ENCODE measurements at places on chromosomes 11 and 22.

DNA sequence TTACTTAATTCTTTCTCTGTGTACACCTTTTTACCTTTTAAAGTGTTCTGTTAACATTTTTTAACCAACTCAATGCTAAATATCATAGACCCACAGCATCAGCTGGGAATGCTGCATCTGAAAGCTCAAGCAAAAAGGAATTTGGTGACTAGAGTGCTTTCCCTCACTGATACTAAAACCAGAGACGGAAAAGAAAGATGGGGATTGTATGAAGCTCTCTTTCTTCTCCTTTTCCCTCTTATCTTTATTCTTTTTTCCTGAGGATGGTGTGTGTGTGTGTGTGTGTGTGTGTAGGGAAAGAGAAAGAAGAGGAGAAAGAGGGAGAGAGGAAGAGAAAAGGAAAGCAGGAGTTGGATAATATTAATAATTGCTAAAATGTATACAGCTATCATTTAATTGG, 4.1 kb upstream of the SIK2 start:
- no peak for DNase-seq

- DNase-seq, result peak; percentile 86
These were observed 11.6 kb upstream of the RNH1 start for GRCh38 chr11:518463-519202.

- peak; percentile 46 for DNase-seq
These were observed 2.8 kb downstream of the PARVB start for GRCh38 chr22:44026630-44027511.

- no peak for DNase-seq
These were observed 4.9 kb downstream of the RRP8 start for GRCh38 chr11:6598555-6598954.

DNA sequence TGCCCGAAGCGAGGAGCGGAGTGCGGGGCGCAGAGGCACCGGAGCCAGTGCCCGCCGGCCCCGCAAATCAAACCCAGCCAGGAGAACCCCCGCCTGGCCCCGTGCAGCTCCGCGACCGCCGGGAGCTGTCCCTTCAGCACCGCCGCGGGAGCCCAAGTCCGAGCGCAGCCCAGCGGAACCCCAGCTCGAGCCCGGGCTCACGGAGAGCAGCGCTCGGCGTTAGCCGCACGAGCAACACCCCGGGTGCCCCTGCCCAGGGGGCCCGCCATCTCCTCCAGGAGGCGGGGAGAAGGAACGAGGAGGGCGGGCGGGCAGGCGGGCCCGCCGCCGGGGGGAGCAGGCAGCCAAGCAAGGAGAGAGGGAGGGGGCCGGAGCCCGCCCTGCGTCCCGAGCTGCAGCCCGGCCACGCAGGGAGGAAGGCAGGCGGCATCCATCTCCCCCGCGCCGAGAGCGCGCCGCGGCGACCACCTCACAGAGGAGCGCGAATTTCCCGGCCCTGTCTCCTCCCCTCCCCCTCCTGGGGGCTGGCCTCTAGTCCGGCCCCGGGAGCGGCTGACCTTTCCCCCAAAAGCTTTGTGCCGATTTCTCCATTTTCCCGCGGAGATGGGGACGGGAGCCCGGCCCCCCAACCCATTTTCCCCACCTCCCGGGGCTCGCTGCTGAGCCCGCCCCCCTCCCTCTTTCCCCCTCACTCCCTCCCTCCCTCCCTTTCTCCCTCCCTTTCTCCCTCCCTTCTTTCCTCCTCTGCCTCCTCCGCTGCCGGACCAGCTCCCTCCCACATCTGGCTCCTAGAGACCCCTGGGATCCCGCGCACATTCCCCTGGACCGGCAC, 621 bp downstream of the KCNC1 start:
- DNase-seq, result no peak

DNA sequence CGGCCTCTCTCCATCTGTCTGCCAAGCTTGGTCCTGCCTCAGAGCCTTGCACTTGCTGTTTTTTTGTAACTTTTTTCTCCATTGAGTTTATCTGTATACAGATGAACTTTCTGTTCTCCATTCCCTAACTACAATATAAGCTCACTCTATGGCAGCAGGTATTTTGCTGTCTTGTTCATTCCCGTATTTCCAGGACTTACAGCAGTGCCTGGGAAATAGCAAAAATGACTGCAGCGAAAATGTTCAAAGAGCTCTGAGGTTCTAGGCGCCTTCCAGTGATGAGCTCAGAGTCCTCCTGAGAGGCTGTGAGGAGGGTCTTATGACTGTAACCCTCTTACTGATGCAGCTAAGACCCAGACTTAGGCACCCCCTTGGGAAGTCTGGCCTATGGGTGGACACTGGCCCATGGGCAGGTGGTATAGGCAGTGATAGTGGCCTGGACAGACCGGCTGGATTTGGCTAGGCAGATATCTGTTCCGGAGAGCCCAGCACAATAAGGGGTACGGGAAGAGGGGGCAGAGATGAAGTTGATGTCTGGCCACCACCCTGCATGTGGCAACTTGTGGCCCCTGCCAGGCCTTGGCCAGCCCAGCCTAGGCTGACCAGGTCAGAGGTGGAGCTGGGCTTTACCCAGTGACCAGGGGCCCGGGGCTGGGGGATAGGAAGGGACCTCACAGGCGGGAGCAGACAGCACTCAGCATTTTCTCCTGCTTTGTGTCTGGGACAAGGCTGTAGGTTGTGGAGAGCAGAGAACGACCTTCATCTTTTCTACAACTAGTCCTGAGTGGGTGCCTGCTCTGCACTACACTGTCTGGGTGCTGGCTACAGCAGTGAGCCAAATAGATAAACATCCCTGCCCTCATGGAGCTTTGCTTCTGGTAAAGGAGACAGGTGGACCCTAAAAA, 4.6 kb downstream of the ATF4 start:
- DNase-seq, result no peak

DNA sequence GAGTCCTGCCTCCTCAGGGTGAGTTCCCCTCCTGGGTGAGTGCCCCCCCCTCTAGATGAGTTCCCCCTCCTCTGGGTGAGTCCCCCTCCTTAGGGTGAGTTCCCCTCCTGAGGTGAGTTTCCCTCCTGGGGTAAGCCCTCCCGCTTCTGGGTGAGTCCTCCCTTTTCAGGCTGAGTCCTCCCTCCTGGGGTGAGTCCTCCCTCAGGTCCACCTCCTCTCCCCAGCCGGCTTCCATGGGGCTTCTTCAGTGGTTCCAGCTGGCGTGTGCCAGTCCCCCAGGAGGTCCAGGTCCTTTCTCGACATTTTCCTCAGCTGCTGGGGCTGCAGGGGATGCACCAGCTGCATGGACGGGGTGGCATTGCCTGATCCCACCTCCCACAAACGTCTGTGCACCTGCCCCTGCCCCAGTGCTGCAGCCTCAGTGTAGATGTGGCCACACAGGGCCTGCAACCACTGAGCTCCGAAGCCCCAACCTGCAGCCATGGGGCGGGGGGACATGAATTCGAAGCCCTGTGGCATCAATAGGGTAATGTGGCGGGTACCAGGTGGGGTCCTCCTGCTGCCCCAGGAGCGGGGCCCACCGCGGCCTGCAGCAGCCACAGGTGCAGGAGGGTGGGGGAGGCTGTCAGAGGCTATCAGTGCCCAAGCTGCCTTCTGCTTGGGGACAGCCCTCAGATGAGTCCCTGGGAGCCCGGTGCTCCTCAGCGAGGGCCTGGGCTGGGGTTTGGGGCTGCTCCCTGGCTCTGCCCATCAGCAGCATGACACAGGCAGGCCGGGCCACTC, 101.3 kb upstream of the FGF3 start:
- DNase-seq, result no peak

- DNase-seq, result no peak
These were observed 3.2 kb upstream of the MUC6 start for GRCh38 chr11:1039481-1040427.

- DNase-seq, result no peak
These were observed 61.0 kb upstream of the CDON start for GRCh38 chr11:126123686-126124085.

DNA sequence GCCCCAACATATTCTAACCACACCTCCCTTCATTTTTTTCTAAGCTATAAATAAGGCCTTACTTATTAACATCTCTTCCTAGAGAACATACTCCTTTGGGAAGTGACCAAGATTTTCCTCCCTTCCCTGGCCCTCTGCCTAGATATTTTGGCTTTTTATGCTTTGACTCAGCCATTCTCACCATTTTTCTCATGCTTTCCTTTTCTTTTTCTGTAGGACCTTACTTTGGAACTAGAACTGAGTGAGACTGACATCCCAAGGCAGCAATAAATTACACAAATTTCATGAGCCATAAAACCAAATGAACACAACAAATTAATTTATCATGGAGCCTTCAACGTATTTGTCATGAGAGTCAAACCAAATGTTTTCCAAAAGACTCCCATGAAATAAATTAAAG, 142.7 kb upstream of the CTSC start:
- no peak for DNase-seq

- no peak for DNase-seq
These were observed 795.6 kb upstream of the ANO3 start for GRCh38 chr11:25536289-25536688.

DNA sequence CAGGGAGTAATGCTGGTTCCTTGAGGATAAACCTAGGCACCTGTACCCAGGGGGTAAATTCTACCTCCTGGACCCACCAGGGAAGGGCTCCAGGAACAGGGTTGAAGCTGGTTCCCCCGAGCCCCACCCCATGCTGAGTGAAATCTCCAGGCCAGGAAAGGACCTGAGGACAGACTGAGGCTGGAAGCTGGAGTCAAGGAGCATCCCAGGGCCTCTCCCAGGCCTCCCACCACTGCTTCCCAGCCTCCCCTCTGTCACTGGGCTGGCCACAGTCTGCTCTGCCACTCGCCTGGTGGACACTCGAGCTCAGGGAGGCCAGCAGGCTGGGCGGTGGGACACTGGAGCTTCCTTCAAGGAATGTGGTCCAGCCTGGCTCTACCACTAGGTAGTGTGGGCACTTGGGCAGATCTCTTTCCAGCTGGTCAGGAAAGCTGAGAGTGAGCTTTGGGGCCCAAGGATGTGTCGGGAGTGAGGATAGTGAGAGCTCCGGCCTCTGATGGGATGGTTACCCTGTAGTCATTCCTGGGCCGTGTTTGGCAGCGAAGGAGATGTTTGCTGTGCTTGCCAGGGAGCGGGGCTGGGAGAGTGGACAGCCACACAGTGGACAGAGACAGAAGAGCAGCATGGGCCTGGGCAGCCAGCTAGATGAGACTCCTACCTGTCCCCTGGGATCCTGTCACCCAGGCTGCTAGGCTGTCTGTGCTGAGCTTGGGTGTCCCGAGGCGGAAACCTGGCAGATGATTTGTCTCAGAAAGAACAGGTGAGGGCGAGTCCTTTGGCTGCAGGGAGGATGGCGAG, 3.4 kb downstream of the OVOL1 start:
- no peak for DNase-seq

- no peak for DNase-seq
These were observed 38.7 kb downstream of the CYTH4 start for GRCh38 chr22:37320726-37321677.

- DNase-seq, result no peak
These were observed 179.2 kb downstream of the DBX1 start for GRCh38 chr11:19980957-19981669.

GRCh38 chr11:95337175-95337957, 106.4 kb upstream of the SESN3 start:
- no peak for DNase-seq

- DNase-seq, result no peak
These were observed 47.2 kb downstream of the MYO7A start for GRCh38 chr11:77175021-77175842.
